ENCODE measurements at places on chromosomes 11 and 22. TPM values are rescaled to one million over a fixed set of nuclear protein-coding genes. Genes with fewer than 3 reads are reported as not detected.

ASPHD2 gene
- total RNA-seq, result 23.5 TPM

MS4A7 gene
- not detected for total RNA-seq

TBX10 gene
- total RNA-seq, result not detected

SLC5A4 gene
- not detected for total RNA-seq

EIF4G2 gene
- total RNA-seq, result 1,108 TPM

SOX6 gene
- total RNA-seq, result not detected

Measured in activated T-helper 1 cell treated with anti-CD3 and anti-CD28 coated beads, Interleukin-12 subunit alpha, Interleukin-12 subunit beta, Interleukin-2, Interleukin-4 antibody, amounts not matched to agents 30 ng/mL and 10 ng/mL and 1 ng/mL, durations not matched to agents 14 hours and 24 hours and 36 hours (primary cell).